T-helper 22 cell (primary cell): ENCODE measurements at places on chromosomes 11 and 22.
A peak's percentile ranks its signal among the peaks of the same experiment; 100 is the strongest.

- no peak for DNase-seq
Observed at GRCh38 chr11:103987629-103988594, 48.5 kb upstream of the DDI1 start.

GRCh38 chr11:70270877-70271648 is 573 bp downstream of the PPFIA1 start:
- peak; percentile 34 for DNase-seq

DNA sequence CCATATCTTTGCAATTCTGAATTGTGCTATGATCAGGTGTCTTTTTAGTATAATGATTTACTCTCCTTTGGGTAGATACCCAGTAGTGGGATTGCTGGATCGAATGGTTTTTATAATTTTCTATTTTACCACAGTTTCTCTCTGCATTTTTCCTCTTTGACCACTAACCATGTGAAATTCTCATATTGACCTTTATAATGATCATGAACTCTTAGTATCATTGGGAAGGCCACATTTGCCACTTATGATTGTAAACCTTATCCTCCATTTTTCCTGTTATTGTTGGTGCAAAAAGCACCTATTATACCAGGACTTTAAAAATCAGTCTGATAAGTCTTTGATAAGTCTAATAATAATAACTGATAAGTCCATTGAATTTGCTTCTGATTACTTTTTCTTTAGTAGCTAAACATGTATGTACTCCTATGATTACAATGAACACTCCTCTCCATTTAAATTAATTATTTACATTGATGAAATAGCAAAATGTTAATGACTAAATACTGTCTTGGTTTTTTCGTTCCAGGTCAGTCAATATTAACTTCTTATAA is 9.6 kb downstream of the NEAT1 start:
- no peak for DNase-seq

DNA sequence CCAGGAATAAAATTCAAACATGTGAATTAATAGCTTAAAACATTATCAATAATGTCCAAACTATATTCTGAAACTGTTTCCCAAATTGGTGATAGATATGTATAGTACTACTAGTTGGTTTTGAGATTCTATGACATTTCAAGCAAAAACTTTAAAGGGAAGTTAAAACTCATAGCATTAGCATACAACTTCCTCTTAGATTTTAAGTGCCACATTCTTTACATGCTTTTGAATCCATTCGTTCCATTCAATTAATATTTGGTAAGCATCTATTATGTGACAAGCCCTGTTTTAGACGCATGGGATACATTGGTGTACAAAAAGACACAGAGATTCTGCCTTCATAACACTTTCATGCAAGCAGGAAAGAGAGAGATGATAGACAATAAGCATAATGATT is 8.9 kb downstream of the PATL1 start:
- no peak for DNase-seq

DNA sequence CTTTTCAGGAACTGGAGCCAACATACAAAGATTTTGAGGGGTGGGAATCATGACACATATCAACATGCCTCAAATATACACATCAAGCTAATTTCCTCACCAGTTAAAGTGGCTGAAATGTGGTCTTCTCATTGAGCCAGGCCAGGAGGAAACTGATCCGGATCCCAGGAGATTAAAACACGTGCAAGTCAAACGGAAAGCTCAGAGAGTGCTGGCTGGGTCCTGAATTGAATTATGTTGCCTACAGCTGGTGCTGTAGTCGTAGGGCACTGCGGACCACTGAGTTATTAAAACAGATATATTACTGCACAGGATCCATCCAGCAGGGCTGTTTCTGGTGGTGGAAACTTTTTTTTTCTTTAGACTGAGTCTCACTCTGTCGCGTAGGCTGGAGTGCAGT is 14.1 kb upstream of the WNT7B start:
- DNase-seq, result no peak

- no peak for DNase-seq
Observed at GRCh38 chr11:23226331-23227077, 366.2 kb upstream of the CCDC179 start.

GRCh38 chr11:77049026-77049425 is 14.8 kb downstream of the B3GNT6 start:
- no peak for DNase-seq

DNA sequence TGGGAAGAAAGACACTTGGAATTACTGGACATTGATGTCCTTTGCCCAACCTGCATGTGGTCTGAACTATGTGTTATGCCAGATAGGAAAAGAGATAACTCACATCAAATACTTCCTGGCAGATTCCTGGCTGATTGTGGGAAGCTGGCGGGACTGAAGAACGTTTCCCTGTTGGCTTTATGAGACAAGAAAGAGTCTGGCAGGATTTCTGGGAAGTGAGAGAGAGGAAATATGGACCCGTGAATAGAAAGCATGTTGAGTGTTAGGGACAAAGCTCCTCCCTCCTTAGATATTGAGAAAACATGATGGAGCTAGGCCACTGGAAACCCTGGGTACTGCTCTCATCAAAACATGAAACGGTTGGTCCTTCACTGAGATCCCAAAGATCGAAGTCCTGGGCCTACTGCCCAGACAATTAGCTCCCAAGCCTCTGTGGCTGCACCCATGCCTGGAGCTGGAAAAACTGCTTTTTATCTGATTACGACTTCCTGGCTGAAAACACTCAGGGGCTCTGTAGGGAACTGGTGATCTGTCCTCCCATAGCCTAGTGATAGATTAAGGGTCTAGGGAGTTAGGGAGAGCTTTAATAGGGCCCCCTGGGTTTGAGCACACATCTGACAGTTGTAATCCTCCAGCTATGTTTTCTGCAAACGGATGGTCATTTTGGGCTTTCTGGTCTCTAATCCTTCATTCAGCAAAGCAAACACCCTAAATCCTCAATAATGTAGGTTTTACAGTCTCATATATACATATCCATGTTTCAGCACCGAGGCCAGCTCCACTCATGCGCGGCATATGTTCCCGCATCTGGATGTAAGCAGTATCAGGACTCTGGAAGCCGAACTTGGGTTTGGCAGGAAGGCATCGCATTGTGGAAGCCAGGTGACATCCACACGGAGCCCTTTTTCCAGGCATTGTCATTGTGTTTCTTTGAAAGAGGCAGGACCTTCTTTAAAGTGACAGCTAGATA is 6.1 kb upstream of the B3GAT1 start:
- no peak for DNase-seq

GRCh38 chr11:95985174-95985808 is 61.4 kb upstream of the MTMR2 start:
- DNase-seq, result no peak

- DNase-seq, result no peak
Observed at GRCh38 chr11:27722953-27723344, 22.7 kb upstream of the BDNF start.

DNA sequence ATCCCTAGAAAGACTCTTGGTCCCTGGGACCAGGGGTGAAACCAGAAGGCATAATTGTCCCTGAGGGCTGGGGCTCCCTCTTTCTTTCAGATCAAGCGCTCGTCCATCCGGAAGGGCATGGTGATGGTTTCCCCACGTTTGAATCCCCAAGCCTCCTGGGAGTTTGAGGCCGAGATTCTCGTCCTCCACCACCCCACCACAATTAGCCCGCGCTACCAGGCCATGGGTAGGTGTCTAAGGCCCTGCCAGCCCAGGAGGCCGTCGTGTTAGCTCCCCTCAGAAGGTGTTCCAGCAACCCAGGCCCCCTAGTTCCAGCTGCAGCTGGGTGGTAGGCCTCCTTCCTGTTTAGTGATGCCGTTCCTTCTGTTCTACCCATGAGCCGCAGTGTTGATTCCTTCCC is 21.4 kb downstream of the GTPBP1 start:
- no peak for DNase-seq

DNA sequence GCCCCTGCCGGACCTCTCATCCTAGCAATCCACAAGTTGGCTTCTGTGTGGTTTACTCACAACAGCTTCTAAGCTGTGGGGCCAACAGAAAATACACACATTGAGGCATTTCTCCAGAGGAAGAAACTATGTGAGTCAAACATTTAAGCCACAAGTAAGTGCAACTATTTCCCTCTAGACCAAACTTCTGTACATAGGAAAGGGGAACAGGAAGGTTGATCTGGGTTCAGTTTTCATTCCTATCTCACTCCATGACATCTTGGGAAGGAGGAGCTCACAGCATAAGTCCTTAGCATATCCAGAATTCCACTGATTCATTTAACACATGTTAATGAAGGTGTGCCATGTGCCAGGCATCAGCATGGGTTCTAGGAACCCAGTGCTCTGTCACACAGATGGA is 72.8 kb upstream of the PICALM start:
- no peak for DNase-seq

DNA sequence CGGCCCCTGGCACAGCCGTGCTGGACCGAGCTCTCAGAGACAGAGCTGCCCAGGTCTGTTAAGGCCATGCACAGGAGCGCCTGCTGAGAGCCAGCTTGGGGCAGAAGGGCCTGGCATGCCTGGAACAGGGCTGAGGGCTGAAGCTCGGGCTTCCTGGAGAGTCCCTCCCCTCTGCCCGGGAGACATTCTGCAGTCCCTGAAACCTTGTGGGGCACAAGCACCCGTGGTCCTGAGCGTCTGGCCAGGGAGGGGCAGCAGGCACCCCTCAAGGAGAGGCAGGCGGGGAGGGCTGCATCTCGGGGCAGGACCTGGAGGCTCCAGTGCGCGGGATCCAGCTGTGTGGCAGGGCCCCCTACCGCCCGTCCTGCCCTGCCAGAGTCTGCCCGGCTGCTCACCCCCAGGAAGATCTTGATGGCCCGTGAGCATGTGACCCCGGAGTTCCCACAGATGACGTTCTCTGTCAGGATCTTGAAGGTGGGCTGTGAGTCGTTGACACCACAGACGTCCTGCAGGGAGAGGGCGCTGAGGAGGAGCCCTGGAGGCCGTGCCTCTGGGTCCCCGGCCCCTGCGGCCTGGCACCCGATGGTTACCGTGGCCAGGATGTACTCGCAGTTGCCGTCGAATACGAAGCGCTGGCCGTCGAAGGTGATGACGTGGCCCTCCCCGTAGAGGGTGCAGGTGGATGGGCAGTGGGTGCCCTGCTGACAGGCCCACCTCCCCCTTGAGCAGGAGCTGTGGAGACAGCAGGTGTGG is 10.9 kb downstream of the MUC6 start:
- DNase-seq, result no peak

- DNase-seq, result no peak
Observed at GRCh38 chr11:16881074-16881709, 133.0 kb downstream of the PLEKHA7 start.

DNA sequence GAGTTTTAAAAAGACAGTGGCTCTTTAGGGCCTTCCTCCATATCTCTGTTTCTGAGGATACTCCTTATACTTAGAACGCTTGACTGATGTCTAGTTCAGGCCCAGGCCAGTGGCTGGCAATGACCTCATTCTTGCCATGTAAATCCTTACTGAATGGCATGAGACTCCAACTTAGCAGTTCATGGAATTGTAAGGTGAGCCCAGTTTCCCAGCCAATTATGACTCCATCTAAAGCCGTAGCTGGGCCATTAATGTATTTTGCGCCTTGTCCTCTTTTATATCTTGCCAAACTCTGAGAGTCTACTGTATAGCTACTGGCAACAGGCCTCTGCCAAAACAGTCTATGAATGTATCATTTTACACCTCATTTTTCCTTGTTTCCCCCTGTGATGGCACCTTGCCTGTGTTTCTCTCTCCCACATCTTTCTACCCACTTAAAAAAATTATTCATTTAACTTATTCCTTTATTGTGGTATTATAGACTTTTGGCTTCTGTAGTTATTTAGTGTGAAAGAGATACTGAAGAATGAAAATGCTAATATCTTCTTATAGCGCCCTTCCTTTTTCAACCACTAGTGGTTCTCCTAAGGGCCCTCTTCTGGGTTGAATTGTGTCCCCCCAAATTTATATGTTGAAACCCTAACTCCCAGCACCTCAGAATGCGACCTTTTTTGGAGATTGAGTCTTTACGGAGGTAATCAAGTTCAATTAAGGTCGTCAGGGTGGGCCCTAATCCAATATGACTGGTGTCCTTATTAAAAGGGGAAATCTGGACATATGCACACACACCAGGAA is 67.4 kb downstream of the ZNRF3 start:
- DNase-seq, result no peak

DNA sequence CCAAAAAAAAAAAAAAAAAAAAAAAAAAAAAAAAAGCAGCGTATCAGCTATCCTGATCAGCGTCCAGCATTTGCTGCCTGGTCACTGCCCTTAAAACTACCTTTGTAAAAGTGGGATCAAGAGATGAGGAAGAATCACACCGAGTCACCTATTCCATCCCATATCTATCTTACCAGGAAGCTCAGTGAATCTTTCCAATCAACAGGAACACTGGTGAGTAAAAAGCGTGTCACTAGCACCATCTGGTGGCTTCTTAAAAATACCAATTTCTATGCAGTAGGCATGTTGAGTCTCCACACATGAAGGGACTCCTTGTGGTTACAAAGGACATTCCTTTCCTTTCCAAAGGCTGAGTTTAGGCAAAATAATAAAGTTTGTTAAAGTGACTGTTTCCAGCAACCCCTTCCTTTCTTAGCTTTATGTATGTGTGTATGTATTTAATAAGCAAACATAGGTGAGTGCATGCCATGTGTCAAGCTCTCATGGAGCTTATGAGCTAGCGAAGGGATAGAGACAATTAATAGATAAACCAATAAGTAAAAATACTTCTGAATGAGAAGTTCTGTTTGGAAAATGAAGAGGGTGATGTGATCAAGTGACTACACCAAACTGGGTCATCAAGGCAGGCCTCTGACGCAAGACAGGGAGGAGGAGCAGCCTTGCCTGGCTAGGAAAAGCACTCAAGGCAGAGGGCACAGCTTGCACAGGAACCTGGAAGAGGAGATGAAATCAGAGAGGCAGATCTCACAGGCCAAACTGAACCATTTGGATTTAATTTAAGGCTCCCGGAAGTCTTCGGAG is 13.9 kb upstream of the TP53AIP1 start:
- no peak for DNase-seq

- DNase-seq, result no peak
Observed at GRCh38 chr11:70240337-70240736, 30.2 kb upstream of the PPFIA1 start.

GRCh38 chr11:76621466-76621865 is 49.1 kb downstream of the LRRC32 start:
- DNase-seq, result no peak

DNA sequence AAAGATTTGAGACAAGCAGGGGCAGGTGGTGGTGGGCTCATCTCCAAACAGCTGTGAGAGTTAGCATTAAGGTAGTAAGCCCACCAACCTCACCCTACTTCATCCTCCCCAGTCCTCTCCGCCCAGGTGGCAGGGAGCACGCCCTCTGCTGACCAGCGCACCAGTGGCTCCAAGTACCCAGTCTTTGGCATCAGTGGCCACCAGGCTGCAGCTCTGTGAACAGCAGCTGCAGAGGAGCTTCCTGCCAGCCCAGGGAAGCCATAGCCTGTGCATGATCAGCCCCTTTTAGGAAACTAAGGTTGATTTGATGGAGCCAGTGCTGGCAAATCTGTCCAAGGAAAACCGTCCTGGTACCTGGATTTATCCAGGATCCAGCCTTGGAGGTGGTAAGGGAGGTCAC is 21.7 kb downstream of the CAVIN3 start:
- no peak for DNase-seq

- DNase-seq, result no peak
Observed at GRCh38 chr11:110059706-110060463, 33.3 kb upstream of the ZC3H12C start.

DNA sequence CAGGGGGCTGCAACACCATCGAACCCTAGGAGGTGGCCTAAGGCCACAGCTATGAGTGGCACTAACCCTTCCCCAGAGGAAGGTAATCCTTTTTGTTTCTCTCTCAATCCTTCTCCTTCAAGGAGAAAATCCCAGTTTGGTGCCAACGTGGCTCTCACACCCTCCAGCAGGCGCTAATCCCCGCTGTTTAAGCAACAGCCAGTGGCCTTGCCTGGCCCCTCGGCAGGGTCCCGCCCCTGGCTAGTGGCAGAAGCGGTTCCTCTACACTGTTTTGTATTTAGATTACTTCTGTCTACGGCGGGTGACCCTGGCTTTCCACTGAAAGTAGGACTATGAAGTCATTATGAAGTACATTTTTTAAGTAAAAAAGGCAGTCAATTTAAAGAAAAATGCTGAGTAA is 15.5 kb downstream of the GNAZ start:
- DNase-seq, result no peak
